ENCODE measurements at places on chromosomes 7 and 10.

GRCh38 chr7:44617225-44617890 lies 10.9 kb downstream of the OGDH start:
- DNase-seq, result peak; percentile 27

GRCh38 chr10:127863231-127863825 lies 29.4 kb downstream of the CLRN3 start:
- no peak for DNase-seq

GRCh38 chr10:91574236-91574635 lies 58.6 kb downstream of the PPP1R3C start:
- no peak for DNase-seq

GRCh38 chr7:142615508-142615907 lies 133.8 kb upstream of the PRSS1 start:
- DNase-seq, result no peak

- no peak for DNase-seq
Measured at GRCh38 chr10:130812381-130813148, 499.0 kb downstream of the TCERG1L start.
